Naive B cell (primary cell): ENCODE measurements at places on chromosomes 6 and 20. TPM values are rescaled to one million over a fixed set of nuclear protein-coding genes. Genes with fewer than 3 reads are reported as not detected.
A peak's percentile ranks its signal among the peaks of the same experiment; 100 is the strongest.

DNA sequence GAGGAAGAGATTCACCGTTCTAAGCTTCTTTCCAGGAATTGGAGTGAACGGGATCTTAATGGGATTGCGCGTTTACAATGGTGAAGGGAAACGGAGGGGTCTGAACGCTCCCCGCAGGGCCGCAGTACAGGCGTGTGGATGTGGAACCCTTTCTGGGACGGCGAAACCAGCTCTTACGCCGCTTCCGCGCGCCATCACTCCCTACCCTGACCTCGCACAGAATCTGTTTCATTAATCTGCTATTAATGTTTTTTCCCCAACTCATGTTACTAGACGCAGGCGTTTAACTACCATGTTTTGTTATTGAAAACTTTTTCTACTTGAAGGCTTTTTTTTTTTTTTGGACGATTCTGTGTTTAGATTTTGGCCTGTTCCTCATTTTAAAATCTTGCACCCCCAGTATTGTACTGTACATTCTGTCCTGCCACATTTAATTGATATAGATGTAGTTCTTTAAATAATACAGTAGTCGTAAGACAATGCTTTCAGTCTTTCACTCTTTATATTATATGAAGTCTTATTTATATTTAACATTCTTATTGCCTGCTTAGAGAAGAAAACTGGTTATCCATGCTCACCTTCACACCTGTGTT lies 696 bp upstream of the SUPT3H start:
- peak overlapping the region; percentile 97 for H3K27ac ChIP-seq
- no peaks in the 10 kb centered on the region for H3K36me3 ChIP-seq
- no peaks in the 10 kb centered on the region for H3K27me3 ChIP-seq

GRCh38 chr20:60868316-60868891 lies 383.7 kb upstream of the CDH4 start:
- no peak for DNase-seq
- H3K27me3 ChIP-seq = no peaks in the 10 kb centered on the region
- H3K4me1 ChIP-seq = no peaks in the 10 kb centered on the region
- H3K27ac ChIP-seq = no peak overlapping the region

GRCh38 chr6:12223383-12223782 lies 66.8 kb upstream of the EDN1 start:
- H3K36me3 ChIP-seq = no peaks in the 10 kb centered on the region
- H3K27ac ChIP-seq = no peak overlapping the region
- DNase-seq = no peak
- no peak overlapping the region for H3K4me3 ChIP-seq
- peaks cover 8% of the 10 kb centered on the region for H3K27me3 ChIP-seq

NECAB3 gene
- 1.0 TPM for polyA plus RNA-seq

TPMT gene
- polyA plus RNA-seq = 6.9 TPM

DNA sequence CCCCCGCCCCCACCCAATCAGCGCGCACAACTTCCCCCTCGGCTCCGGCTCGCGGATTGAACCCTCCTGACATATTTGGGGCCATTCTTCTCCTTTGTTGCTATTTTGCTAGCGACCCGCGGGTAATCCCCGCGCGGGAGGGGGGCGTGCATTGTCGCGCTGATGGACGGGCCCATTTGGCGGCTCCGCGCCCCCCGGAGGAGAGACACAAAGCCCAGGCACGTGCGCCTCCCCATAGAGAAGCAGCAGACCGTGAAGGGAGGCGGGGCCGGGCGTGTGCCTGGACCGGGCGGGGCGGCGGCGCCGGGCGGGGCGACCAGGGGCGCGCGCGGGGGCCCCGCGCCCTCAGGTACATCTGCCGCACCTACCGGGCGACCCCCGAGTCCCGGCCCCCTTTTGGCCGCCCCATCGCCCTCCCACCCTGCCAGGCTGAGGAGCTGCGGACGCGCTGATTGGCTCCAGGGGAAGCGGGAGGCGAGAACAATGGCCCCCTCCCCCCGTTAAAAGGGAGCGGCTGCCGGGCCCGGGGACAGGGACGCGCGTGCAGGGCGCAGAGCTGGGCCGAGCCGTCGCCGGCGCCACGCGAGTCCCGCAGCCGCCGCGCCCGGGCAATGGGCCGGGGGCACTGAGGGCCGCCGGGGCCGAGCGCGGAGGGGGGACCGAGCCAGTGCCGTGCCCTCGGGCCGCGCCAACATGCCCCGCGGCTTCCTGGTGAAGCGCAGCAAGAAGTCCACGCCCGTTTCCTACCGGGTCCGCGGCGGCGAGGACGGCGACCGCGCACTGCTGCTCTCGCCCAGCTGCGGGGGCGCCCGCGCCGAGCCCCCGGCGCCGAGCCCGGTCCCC lies at the start of gene INSM1:
Gene INSM1 (plus strand): TSS at position 530 of the 843 bp plus-strand sequence. CDS start 164 bp downstream, at position 694.
- peaks cover 45% of the 10 kb centered on the region for H3K27me3 ChIP-seq
- no peak for DNase-seq
- peaks cover 19% of the 10 kb centered on the region for H3K4me1 ChIP-seq
- peaks cover 7% of the 10 kb centered on the region for H3K36me3 ChIP-seq
- H3K27ac ChIP-seq = no peak within 1 kb of the TSS

DNA sequence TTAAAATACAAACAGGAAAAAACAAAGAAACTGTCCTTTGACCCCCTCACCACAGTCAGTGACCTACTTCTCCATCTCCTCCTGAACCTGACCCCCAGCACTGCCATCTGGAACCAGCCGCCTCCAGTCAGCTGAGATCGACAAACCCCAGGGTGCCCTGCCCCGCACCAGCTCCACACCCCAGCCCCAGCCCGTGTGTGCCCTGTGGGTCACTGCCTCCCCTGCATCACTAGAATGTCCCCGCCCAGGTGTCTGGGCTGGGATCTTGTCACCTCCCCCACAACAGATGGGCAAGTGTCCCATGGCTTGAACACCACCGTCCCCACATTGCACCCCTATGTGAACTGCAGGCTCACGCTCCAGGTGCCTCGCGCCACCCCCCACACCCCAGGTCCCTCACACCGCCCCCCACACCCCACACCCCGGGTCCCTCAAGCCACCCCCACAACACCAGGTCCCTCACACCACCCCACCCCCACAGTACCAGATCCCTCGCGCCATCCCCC lies 13.3 kb downstream of the TAF4 start:
- H3K27ac ChIP-seq = no peak overlapping the region
- no peaks in the 10 kb centered on the region for H3K36me3 ChIP-seq
- H3K4me1 ChIP-seq = peaks cover 60% of the 10 kb centered on the region
- H3K4me3 ChIP-seq = no peak overlapping the region

- H3K4me1 ChIP-seq = peaks cover 2% of the 10 kb centered on the region
- H3K27me3 ChIP-seq = no peaks in the 10 kb centered on the region
- H3K36me3 ChIP-seq = peaks cover 16% of the 10 kb centered on the region
Observed at GRCh38 chr6:158621694-158622544, 22.6 kb downstream of the DYNLT1 start.

GRCh38 chr6:5996714-5997419 lies 9.9 kb downstream of the NRN1 start:
- peak overlapping the region; percentile 95 for H3K27ac ChIP-seq
- H3K4me1 ChIP-seq = peaks cover 61% of the 10 kb centered on the region
- H3K36me3 ChIP-seq = no peaks in the 10 kb centered on the region
- peak; percentile 11 for DNase-seq
- H3K4me3 ChIP-seq = peak overlapping the region; percentile 94

GNMT gene
- 0.26 TPM for polyA plus RNA-seq

GRCh38 chr6:38320843-38321242 lies 318.9 kb downstream of the BTBD9 start:
- H3K4me1 ChIP-seq = peaks cover 41% of the 10 kb centered on the region
- peaks cover 11% of the 10 kb centered on the region for H3K36me3 ChIP-seq
- no peak overlapping the region for H3K4me3 ChIP-seq
- H3K27ac ChIP-seq = peak overlapping the region; percentile 39

DNA sequence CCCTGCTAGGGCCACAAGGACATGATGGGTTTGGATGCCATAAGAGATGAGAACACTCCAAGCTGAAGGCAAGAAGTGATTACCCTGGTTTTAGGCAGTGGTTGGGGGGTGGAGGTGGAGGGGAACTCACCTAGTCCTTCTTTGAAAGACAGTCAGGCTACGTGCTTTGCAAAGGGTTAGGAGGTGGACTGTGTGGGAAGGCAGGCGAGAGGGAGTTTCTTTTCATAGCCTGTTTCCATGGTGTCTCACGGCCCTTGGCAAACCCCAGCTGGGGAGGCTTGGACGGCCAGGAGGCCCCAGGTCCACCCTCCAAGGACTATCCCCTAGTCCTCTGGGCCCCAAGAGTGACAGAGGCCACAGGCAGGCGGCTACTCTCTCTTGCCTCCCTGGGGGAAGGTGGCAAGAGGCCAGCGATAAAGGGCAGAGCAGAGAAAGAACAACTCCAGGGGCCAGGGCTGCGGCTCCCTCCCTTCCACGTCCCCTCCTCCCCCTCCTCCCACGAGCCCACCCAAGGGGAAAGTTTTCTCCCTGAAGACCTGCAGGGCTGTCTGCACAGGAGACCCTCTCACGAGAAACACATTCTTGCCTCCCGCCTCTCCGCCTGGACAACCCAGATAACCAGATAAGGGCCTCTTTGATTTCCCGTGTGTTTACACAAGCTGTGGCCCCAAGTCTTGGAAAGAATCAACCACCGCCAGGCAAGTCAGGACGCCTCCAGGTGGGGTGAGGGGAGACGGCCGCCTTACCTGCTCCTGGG lies 74.4 kb downstream of the NOL4L start:
- H3K27ac ChIP-seq = peak overlapping the region; percentile 44
- H3K36me3 ChIP-seq = no peaks in the 10 kb centered on the region
- no peaks in the 10 kb centered on the region for H3K27me3 ChIP-seq
- H3K4me3 ChIP-seq = no peak overlapping the region
- no peak for DNase-seq

IL17A gene
- polyA plus RNA-seq = not detected

VGLL2 gene
- polyA plus RNA-seq = not detected

GRCh38 chr20:59784365-59784764 lies 149.1 kb downstream of the SYCP2 start:
- peaks cover 25% of the 10 kb centered on the region for H3K27me3 ChIP-seq
- DNase-seq = no peak
- H3K27ac ChIP-seq = no peak overlapping the region
- H3K4me3 ChIP-seq = no peak overlapping the region
- H3K36me3 ChIP-seq = no peaks in the 10 kb centered on the region

GRCh38 chr20:48776306-48776705 lies 51.5 kb downstream of the PREX1 start:
- H3K4me1 ChIP-seq = peaks cover 75% of the 10 kb centered on the region
- peaks cover 13% of the 10 kb centered on the region for H3K36me3 ChIP-seq
- DNase-seq = no peak
- no peak overlapping the region for H3K4me3 ChIP-seq
- H3K27me3 ChIP-seq = no peaks in the 10 kb centered on the region

FAM162B gene
- not detected for polyA plus RNA-seq

DNA sequence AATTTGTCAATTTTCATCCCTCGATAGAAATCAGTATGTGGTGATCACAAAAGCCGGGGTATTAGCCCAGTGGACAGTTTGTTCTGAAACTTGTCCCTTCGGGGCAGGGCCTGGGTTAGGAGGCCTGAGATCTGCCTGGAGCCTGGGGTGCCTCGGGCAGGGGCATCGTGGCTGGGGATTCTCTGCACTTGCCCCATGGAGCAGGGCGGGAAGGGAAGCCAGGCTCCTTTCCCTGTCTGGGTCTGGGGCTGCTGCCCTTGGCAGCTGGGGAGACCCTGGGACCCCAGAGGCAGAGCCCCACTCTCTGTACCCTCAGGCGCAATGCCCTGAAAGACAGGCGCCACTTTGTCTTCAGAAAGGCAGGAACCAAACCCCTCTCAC lies 27.4 kb downstream of the NTSR1 start:
- no peak overlapping the region for H3K4me3 ChIP-seq
- H3K4me1 ChIP-seq = peaks cover 7% of the 10 kb centered on the region
- DNase-seq = no peak
- H3K27ac ChIP-seq = no peak overlapping the region
